Gastrocnemius medialis (tissue), 4 donors: ENCODE measurements at places on chromosomes 7 and 10.

DNA sequence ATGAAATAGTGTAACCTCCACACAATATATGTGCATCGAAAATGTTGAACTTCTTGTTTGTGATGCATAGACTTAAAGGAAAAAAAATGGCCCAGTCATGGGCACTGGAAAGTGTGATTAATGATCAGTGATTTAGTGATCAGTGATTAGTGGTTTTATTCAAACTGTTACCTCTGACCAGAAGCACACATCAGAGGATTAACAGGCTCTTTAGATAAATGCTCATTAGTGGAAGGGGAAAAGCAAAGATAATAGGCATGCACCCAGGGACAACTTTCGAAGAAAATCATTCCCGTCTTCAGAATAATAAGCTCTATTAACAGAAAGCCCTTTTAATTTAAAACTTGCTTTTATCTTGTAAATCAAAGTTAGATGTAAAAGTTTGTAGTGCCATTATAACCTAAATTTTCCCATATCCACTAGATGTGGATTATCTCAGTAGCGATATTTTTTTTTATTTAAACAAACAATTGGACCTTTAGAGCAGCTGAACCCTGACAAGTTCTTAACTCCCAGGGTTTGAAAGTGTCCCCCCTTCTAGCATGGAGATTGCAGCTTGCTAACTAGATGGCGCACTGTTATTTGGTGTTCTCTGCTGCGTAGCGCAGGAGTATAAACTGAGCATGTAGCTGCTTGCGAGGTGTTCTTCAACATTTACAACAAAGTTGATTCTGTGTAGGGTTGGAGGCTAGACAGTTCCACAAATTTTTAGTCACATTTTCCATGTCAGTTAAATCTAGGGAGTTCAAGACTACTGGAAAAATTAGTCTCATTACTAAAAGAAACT, at the start of gene CREB5:
CREB5 (plus strand) TSS at position 643 of the 787 bp plus-strand sequence. CDS start 397 bp downstream, outside the sequence.
- H3K36me3 ChIP-seq, result no peaks in the 10 kb centered on the region
- peak within 1 kb of the TSS; percentile 61 for H3K4me3 ChIP-seq
- DNase-seq, result no peak
- peaks cover 17% of the 10 kb centered on the region for H3K4me1 ChIP-seq

DNA sequence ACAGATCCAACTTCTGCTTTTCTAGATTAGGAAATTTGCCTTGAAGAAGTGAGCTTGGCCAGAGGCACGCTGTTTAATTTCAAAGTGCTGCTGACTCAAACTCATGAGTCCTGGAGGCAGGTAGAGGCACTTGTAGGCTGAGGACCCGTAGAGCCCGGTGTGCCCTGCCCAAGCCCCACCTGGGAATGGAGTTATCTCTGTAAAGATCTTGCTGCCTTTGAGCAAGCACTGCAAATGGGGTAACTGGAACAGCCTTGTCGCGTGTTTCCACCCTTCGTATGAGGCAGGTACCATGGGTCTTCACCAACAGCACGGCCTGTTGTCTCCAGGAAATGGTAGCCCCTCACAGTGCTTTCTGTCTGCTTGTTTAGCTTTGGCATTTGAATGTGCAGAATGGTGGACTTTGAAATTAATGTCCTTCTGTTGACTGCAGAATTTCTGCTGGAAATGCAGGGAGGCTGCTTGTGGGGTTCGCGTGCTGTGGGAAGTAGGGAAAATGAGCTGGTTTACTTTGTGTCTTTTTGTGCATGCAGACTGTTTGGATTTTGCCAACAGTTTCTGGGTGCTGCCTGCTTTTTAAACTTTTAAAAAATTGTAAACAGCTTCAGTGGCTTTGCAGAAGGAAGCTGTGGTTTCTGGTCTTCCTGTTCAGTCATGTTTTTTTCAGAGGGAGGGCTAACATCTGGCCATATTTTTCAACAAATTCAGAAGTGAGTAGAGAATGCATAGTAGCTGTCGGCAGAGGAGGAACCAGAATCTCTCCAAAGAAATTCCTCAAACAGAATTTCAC, 27.2 kb downstream of the CCM2 start:
- DNase-seq, result no peak
- H3K36me3 ChIP-seq, result no peaks in the 10 kb centered on the region
- H3K4me1 ChIP-seq, result no peaks in the 10 kb centered on the region

DNA sequence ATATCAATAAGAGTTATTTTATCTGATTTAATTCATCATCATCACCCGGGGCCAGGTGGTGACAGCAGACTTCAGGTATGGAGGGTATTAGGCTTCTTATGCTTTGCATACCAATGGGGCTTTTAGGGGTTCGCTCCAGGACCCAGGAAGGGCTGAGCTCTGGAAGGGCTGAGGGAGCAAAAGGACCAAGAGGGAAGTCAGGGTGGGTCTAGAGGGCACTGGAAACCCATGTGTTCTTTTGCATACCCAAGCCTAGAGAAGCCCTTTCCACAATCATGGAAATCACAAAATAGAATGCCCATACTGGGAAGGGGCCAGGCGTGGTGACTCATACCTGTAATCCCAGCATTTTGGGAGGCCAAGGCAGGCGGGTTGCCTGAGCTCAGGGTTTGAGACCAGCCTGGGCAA, 30.9 kb upstream of the VCL start:
- H3K4me1 ChIP-seq, result peaks cover 21% of the 10 kb centered on the region
- DNase-seq, result no peak
- H3K27me3 ChIP-seq, result no peaks in the 10 kb centered on the region

DNA sequence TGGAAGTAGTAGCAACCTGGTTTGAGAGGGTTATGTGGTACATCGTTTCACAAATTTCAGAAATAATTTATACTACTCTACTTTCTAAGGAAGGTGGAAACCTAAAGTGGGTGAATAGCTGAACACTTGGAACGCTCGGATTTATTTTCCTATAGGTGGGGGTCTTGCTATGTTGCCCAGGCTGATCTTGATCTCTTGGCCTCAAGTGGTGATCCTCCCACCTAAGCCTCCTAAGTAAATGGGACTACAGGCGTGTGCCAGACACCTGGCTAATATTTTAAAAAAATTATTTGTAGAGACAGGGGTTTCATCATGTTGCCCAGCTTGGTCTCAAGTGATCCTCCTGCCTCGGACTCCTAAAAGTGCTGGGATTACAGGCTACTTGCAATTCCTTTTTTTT, 6.7 kb upstream of the KMT2E start:
- no peak overlapping the region for H3K4me3 ChIP-seq
- no peaks in the 10 kb centered on the region for H3K27me3 ChIP-seq
- DNase-seq, result no peak
- no peak overlapping the region for H3K27ac ChIP-seq
- peaks cover 68% of the 10 kb centered on the region for H3K4me1 ChIP-seq

DNA sequence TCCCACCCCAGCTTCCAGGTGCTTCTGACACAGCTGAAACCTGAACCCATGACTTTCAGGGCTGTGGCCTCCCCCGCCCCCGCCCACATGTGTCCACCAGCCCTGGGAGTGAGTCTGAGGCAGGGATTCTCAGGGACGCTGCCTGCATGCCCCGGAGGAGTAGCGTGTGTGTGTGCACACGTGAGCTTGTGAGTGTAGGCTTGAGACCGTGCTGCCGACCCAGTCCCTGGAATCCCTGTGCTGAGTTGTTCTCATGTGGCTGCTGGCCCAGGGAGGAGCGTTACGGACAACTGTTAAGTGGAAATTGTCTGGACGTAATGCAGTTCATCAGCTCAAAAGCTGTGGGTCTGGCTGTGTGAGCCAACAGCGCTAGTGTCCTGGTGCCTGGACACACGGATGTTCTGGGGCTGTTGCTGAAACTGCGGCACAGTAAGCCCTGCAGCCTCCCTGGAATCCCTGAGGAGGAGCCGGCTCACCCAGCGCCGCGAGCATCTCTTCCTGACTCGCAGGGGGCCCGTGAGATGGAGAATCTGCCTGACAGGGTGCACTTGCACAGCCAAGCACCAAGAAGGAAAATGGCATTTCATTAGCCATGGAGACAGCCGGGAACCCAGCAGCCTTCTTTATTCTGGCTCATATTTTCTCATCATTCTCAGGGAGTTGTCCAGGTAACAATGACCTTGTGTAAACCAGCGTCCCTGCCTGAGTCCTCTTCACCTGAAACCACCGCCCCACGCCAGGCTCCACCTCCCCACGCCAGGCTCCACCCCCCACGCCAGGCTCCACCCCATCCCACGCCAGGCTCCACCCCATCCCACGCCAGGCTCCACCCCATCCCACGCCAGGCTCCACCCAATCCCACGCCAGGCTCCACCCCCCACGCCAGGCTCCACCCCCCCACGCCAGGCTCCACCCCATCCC, 603.9 kb downstream of the PTPRN2 start:
- no peaks in the 10 kb centered on the region for H3K4me1 ChIP-seq
- no peaks in the 10 kb centered on the region for H3K36me3 ChIP-seq
- no peak overlapping the region for H3K4me3 ChIP-seq
- DNase-seq, result no peak
- H3K27ac ChIP-seq, result no peak overlapping the region
- no peaks in the 10 kb centered on the region for H3K27me3 ChIP-seq

DNA sequence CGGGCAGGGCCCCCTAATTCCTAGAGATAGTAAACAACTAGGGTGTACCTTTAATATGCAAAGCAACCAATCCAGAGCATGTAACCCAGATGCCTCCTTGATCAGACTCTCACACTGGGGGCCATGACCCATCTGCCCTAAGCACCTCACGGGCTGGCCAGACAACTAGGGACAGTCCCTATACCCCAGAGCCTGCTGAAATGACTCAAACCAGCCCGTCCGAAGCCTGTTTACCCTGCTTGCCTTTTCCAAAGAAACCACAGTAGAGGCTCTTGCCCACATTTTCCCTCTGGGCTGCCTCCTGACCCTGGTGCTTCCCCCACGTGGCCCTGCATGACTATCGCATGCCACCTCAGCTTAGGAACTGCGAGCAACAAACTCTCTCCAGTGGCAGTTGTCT, 46.2 kb downstream of the RGS10 start:
- no peaks in the 10 kb centered on the region for H3K4me1 ChIP-seq
- no peak for DNase-seq
- no peaks in the 10 kb centered on the region for H3K36me3 ChIP-seq
- no peak overlapping the region for H3K27ac ChIP-seq
- no peaks in the 10 kb centered on the region for H3K27me3 ChIP-seq

- H3K27me3 ChIP-seq, result no peaks in the 10 kb centered on the region
- peaks cover 10% of the 10 kb centered on the region for H3K4me1 ChIP-seq
- DNase-seq, result no peak
- no peaks in the 10 kb centered on the region for H3K36me3 ChIP-seq
- no peak overlapping the region for H3K4me3 ChIP-seq
Measured at GRCh38 chr10:97012470-97012869, 173.3 kb downstream of the SLIT1 start.

DNA sequence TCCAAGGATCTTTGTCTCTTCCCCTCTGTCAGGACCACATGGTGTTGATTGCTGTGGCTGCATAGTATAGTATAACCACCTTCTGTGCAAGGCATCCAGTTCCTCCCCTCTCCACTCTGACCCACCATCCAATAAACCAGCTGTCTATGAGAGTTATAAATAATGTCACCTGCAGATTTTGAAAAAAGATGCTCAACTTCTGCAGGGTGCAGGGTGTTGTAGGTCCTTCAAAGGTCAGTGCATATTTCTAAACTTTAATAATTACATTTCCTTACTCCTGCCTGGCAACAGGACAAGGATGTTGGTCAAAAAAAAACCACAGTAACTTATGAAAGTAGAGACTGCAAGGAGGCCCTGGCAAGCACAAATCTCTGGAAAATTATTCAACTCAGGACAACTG, 166.2 kb downstream of the PKD1L1 start:
- no peaks in the 10 kb centered on the region for H3K36me3 ChIP-seq
- H3K27ac ChIP-seq, result no peak overlapping the region
- DNase-seq, result no peak
- no peaks in the 10 kb centered on the region for H3K27me3 ChIP-seq

DNA sequence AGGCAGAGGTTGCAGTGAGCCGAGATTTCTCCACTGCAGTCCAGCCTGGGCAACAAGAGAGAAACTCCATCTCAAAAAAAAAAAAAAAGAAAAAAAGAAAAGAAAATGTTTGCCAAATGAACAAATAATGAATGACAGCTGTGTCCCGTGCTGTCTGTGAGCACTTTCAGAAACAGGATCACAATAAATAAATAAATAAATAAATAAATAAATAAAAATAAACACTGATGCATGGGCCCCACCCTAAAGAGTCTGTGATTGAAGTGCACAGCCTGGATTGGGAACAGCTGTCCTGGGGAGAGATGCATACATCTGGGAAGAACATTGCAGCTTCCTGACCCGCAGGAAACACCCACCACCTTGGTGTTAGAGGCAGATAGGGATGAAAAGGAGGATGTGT, 123.6 kb downstream of the NPTX2 start:
- H3K36me3 ChIP-seq, result no peaks in the 10 kb centered on the region
- DNase-seq, result no peak
- no peak overlapping the region for H3K27ac ChIP-seq
- H3K27me3 ChIP-seq, result no peaks in the 10 kb centered on the region

GRCh38 chr10:43199088-43199683, 60.9 kb downstream of the CSGALNACT2 start:
- no peak for DNase-seq
- no peak overlapping the region for H3K4me3 ChIP-seq
- H3K27me3 ChIP-seq, result no peaks in the 10 kb centered on the region
- H3K4me1 ChIP-seq, result no peaks in the 10 kb centered on the region
- no peak overlapping the region for H3K27ac ChIP-seq
- no peaks in the 10 kb centered on the region for H3K36me3 ChIP-seq

DNA sequence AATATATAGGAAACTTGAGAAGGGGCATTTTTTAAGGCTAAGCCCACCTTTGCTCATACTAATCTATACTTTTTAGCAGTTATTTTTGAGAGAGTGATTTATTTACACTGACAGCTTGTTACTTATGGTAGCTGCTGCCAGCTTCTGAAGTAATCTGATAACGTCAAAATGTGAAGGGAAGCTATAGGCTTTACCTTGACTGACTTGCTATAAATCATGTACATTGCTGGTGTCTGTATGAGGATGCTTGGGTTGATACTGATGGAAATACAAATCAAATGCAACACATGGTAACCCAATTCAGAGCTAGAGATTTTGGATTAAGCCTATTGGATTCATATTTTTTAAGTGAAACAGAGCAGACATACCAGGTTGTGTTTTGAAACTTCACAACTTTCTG, 299.4 kb downstream of the LRMDA start:
- no peak overlapping the region for H3K27ac ChIP-seq
- H3K27me3 ChIP-seq, result no peaks in the 10 kb centered on the region
- no peaks in the 10 kb centered on the region for H3K4me1 ChIP-seq

DNA sequence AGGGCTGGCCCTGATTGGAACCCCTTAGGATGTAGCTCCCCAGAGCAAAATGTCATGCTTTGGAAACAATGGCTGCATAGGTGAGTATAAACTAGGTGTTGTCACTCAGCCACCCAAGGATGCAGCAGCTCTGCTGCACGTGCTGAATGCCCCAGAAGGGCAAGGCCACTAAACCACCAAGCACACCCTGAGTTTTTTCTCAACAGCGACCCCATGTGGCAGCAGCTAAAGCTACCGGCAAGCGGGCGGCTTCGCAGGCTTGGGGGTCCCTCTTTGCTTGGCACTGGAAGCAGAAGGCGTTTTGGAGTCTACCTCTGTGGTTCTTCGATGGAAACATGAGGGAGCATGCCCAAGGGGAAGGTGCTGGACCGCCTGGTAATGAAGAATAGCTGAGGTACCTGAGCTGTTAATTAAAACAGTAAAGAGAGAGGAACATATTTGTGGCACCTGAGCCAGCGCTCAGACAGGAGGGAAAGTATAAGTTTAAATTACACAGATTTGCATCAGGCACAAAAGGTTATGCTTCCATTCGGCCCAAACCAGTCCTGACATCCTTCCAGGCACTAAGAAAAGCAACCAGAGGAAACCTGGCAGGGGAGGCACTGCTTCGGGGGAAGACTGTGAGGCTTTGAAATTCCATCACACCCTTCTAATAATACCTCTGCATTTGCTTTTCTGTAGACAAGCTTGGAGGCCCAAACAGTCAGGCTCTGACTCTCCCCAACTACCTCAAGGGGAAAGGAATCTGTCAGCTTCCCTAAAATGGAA, 152.1 kb downstream of the GFRA1 start:
- H3K36me3 ChIP-seq, result no peaks in the 10 kb centered on the region
- peaks cover 10% of the 10 kb centered on the region for H3K4me1 ChIP-seq
- H3K27ac ChIP-seq, result no peak overlapping the region
- no peaks in the 10 kb centered on the region for H3K27me3 ChIP-seq
- DNase-seq, result no peak
